ENCODE measurements at places on chromosomes 5 and 9. TPM values are rescaled to one million over a fixed set of nuclear protein-coding genes. Genes with fewer than 3 reads are reported as not detected.

The PAEP gene
- not detected for total RNA-seq

The IL3 gene
- not detected for total RNA-seq

The FOXD4L5 gene
- not detected for total RNA-seq

The IL31RA gene
- total RNA-seq: 1.4 TPM

Data from mammary microvascular endothelial cell (primary cell).